ACHN (cell line): ENCODE measurements at places on chromosomes 1 and 21.

DNA sequence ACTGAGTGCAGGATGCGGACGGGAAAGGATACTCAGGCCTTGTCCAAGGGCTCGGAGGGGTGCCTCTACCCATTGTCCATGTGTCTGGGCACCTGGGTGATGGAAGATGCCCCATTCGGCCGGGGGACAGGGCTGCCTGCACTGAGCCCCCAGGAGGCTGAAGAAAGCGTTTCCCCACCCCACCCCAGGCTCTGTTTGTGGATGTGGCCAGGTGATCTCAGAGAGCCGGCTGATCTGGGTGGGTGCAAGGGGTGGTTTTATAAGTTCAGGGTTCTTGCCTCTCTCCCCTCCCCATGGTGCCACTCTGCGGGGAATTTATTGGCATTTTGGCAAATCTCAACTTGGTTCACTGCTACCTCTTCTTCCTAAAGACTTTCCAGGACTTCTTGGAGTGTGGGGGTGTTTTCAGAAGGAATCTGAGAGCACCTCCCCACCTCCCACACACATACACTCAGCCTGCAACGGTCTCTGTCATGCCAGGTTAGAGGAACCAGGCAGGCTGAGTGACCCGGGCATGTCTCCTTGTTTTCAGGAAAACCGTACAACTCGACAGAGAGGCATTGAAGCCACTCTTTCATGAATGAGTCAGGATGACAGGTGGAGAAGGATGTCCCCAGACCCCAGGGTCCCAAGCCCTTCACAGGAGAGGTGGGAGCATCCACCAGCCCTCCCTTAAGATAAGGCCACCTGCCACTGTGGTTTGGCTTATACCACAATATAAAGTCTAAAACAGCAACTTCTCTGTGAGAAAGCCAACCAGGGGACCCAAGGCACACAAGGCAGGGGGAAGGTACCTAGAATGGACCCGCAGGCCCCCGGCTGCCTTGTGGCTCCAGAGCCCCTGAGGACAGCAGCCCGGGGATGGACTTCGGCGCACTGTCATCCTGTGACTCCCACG lies 174.9 kb downstream of the ETS2 start:
- no peak for DNase-seq

DNA sequence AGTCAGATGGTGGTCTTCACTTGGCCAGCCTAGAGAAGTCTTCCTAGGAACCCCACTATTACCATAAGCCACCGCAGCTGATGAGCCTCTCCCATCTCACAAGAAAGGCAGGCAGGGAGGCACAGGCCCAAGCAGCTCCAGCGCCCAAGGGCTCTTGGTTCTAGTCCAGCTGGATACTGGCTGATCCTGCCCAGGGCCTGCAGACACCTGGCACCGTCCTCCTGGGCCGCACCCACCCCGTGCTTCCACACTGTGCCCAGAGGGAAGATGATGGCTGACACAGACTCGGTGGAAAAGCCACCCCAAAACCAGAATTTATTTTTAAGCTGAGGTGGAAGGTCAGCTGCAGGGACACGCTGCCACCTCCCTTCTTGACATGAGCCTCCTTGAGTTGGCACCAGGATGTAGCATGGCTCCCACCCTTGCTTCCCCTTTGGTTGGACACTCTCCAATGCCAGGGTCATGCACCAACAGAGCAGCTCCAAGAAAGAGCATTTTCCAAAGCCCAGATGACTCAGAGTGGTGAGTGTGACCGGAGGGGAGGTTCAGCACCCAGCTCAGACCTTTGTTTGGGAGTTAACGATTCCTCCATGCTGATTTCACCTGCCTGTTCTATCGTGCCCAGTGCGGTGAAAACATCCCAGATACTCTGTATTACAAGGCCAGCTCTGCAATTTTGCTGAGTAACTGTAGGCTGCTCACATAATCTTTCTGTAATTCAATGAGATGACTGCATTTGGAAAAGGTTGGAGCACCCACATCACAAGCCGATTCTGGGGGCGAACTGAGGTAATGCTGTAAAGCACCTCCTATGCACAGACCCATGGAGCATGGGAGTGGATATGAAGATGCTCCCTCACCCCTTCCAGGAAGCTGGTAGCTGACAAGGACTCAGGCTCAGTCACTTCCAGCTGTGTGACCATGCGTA lies 63.1 kb upstream of the SLC2A1 start:
- peak; percentile 50 for DNase-seq

GRCh38 chr1:37932759-37933158 lies 14.1 kb downstream of the INPP5B start:
- peak; percentile 84 for DNase-seq

DNA sequence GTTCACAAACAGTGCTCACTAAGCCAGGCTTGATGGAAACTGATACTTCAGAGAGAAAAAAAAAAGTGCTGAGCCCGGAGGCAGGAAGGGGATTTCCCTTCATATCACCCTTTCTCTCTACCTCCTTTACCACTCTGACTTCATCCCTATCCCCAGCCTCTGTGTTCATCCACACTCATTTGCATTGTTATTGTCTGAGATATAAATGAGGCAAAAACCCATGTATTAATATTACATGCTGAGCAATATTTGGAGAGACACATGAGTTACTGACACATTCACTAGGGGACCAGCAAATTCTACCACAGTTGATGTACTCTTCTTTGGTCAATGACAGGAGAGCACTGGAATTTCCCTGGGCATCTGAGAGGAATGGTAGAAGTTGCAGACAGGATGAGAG lies 175.8 kb downstream of the TNFSF18 start:
- DNase-seq: no peak

DNA sequence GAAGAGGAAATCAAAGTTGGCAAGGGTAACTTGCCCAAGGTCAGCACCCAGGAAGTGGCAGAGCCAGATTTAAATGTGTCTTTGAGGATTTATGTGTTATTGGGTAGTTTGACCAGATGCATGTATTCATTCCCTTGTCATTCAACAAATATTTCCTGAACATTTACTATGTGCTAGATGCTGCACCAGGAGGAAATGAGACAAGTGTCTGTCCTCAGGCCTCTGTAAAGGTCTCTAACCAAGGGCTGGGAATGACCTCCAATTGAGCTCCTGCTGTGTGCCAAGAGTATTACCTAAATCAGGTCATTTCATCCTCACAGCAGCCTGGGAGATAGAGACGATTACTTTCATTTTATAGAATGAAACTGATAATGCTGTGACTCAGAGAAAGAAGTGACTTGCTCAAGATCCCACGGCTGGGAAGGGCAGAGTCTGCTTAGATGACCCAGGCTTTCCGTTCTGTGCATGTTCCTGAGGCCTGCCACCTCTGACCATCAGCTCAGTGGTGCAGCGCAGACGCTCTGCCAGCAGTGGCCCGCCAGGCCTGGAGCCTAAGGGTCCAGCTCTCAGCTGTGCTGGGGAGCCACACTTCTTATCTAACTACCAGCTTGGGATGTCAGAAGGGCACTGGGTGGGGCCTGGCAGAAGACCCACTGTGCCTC lies 3.5 kb upstream of the TTC22 start:
- DNase-seq: no peak

- no peak for DNase-seq
These were observed 376.4 kb upstream of the LRRC7 start for GRCh38 chr1:69191335-69191734.

DNA sequence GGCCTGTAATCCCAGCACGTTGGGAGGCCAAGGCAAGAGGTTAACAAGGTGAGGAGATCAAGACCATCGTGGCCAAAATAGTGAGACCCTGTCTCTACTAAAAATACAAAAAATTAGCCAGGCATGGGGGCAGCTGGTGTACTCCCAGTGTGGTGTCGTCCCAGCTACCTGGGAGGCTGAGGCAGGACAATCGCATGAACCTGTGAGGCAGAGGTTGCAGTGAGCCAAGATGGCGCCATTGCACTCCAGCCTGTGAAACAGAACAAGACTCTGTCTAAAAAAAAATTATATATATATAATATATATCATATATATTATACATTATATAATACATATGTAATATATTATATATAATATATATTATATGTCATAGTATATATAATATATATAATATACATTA lies 249.2 kb upstream of the TPTE start:
- no peak for DNase-seq

DNA sequence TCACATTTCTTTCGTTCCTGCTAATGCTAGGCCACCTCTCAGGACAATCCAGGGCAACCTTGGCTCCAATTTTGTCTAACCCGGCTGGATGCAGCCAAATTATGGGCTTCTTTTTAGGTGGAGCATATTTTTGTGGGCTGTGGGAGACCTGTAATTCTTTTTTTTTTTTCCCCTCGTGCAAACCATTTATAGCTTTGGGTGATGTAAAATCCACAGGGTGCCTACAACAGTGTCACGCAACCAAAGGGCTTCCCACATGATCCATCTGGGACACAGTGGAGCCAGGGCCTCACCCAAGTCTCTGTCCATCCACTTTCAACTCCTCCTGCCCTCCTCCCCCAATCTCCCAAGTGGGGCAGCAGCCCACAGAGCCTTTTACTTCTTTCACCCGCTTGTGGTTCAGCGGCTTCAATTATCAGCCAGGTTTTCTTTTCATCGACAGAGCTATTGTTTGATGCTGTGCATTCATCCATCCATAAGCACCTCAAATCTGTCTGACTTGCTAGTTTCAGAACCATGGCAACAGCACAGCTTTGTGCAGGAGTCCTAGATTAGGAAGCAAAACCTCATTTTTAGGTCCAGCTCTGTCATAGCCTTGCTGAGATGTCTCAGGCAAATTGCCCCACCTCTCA lies 10.0 kb upstream of the OVAAL start:
- DNase-seq: no peak

GRCh38 chr1:31938184-31938975 lies at the start of gene PTP4A2:
Gene PTP4A2 (minus strand): TSS chr1:31938368. CDS start chr1:31919065, 19,303 bp downstream.
- peak; percentile 94 for DNase-seq

DNA sequence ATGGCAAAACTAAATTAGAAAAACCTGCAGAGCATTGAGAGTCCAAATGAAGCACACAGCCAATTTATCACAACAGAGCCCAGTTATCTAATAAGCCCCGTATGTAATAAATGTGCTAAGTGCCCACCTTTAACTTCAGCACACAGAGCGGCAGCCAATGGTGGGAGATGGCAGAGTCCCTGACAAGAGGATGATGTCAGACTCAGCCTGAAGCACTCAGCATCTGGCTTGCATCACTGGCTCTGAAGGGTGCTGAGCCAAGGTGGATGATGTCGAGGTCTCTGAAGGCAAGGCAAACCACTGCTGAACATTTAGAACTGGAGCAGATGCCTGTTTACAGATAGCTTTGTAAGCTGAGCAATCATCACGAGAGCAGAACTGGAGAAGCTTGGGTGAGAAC lies 118.3 kb downstream of the NUF2 start:
- no peak for DNase-seq

DNA sequence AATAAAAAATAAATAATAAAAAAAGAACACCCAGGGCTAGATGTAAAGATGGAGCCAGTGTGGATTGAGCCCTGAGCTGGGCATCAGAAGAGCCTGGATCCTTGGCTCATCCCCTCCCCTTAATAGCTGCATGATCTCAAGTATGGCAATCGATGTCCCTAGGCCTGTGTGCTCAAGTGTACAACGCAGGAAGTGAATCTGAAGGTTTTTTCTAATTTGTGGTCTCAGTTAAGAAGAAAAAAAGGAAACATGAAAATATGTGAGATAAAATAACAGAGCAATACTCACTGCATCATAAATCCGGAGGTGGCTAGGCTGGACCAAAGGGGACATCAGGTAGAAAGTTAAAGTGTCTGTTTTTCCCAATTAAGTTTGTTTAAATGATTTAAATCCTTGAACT lies 47.3 kb upstream of the SLC44A3 start:
- DNase-seq: no peak

DNA sequence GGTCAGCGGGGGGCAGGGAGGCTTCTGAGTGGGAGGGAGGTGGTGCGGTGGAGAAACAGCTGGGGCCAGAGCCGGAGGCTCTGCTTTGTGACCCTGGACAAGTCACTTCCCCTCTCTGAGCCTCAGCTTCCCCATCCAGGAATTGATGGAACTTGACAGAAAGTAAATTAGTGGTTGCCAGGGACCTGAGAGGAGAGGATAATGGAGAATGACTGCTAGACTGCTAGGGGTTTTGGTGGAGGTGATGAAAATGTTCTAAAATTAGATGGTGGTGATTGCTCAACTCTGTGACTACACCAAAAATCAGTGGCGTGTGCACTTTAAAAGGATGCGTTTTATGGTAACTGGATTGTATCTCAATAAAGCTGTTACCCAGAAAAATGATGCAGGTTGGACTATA lies 100.9 kb downstream of the ARHGEF10L start:
- DNase-seq: no peak

- DNase-seq: no peak
These were observed 43.6 kb downstream of the FAAH start for GRCh38 chr1:46437723-46438122.
